NCI-H1694 (cell line): ENCODE measurements at places on chromosomes 12 and 14.

DNA sequence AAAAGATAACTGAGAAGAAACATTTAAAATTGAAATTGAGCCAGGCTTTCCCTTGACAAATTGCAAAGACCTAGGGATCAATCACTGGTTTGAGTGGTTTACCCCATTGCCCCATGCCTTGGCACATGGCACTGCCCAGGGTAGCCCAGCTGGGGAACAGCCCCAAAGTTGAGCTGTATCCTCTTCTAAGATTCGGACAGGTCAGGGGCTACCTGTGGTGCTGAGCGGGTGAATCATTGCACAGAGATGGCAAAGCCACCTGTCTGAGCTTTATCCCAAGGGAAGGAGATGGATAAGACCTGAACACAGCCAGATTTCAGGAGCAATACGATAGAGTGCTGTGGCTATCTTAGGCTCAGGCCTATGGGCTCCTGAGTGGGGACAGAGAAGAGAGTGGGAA is 7.0 kb downstream of the IFI27L2 start:
- no peak for DNase-seq

GRCh38 chr14:95255013-95255412 is 64.7 kb downstream of the CLMN start:
- no peak for DNase-seq

DNA sequence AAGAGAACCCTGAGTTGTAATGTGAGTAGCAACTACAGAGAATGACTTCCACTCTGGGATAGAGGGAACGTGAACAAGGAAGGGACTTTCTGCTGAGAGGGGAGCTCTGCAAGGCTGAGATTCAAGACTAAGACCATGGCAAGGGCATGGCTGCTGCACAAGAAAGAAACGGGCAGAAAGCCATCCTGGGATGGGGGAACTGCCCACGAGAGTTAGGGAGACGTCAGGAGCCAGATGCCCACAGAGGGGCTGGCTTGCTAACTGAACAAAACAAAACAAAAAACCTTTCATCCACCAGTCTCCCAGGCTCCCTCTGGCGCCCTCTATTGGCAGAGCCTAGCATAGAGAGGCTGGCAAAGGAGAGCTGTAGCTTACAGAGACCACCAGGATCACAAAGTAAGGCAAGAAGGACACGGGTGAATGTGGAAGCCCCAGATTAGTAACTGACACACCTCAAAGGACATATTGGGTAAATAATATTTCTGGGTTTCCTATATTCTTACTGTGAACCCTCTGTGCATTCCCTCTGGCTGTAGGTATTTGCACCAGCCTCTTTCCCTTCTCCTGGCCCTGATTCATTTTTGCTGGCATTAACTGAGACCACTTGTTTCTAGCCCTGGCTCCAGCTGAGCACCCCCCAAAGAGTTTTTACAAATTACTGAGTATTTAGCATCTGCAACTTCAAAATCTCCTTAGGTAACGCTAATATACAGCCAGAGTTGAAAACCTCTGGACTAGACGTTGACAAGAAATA is 338.3 kb downstream of the EMP1 start:
- peak; percentile 93 for DNase-seq

- no peak for DNase-seq
These were observed 128.3 kb downstream of the SAMD4A start for GRCh38 chr14:54695196-54695595.

DNA sequence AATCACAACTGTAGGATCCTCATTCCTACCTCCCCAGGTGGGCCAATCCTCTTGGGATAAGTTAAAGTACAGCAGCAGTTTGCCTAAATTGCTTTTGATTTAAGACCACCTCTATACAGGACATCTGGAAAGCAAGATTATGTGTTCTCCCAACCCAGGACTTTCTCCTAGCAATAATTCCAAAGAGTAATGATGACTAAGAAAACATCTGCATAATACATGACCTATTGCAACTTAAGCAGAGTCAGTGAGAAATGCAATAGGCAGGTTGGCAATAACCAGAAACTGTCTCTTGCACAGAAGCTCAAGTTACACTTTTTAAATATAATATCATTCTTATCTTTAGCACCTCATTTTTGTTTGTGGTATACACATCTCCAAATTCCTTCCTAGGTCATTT is 275.4 kb downstream of the TRHDE start:
- no peak for DNase-seq

DNA sequence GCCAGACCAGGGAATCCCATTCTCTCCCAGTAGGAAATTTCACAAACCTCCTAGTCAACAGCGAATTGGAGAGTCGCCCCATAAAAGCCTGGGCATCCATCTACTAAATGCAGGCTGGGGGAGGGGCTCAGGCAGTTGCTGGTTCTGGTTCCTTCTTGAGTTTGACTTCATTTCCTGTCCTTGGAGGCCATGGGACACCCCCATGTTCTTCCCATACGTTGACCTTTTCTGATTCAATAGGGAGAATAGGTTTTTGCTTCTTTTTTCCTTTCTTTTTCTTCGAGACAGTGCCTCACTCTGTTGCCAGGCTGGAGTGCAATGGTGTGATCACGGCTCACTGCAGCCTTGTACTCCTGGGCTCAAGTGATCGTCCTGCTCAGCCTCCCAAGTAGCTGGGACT is 44.1 kb upstream of the TMEM263 start:
- no peak for DNase-seq

DNA sequence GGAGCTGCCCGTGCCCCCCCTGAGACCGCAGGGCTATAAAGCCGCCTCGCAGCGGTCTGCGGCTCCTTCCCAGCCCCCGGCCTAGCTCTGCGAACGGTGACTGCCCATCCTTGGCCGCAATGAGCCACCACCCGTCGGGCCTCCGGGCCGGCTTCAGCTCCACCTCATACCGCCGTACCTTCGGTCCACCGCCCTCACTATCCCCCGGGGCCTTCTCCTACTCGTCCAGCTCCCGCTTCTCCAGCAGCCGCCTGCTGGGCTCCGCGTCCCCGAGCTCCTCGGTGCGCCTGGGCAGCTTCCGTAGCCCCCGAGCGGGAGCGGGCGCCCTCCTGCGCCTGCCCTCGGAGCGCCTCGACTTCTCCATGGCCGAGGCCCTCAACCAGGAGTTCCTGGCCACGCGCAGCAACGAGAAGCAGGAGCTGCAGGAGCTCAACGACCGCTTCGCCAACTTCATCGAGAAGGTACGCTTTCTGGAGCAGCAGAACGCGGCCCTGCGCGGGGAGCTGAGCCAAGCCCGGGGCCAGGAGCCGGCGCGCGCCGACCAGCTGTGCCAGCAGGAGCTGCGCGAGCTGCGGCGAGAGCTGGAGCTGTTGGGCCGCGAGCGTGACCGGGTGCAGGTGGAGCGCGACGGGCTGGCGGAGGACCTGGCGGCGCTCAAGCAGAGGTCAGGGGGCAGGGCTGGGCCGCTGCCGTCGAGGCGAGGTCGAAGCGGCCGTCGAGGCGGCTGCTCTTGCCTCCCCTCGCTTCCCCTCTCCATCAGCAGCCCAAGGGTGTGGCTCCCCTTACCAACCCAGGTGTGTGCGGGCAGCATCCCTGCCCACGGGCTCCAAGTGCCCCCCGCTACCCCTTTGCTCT is at the start of gene PRPH:
TSS of gene PRPH (plus strand) at position 66 of the 855 bp plus-strand sequence. CDS start at position 120, 54 bp downstream.
- DNase-seq, result no peak

DNA sequence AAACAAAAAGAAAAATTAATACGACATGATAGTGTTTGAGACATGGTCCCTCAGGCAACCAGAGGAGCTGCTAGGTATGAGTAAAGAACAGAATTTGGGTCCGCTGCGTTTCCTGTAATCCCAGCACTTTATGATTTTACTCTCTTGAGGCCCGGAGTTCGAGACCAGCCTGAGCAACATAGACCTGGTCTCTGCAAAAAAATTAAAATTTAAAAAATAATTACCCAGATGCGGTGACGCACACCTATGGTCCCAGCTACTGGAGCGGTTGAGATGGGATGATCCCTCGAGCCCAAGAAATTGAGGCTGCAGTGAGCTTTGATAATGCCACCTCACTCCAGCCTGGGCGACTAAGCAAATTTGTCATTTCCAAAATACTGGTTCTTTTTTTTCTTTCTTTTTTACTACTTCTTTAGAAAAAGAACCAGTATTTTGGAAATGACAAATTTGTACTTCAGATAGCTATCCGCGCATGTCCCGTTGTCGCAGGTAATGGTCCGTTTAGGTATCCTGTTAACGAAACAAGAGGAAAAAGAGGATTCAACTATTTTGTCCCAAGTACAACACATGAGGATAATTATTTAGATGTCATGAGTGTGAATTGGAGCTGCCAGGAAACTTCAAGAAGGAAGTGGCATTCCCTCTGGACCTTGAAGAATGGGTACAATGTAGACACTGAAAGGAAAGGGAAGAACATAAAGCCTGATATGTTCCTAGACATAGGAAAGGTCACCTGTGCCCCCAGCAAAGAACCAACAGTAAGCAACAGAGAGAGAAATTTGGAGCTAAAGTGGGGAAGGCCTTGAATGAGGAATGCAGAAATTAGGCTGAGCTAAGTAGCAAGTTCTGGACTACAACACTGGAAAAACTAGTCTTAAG is 1.2 kb upstream of the HECTD1 start:
- DNase-seq, result peak; percentile 60

GRCh38 chr12:46518169-46518568 is 145.6 kb upstream of the SLC38A2 start:
- DNase-seq, result no peak

DNA sequence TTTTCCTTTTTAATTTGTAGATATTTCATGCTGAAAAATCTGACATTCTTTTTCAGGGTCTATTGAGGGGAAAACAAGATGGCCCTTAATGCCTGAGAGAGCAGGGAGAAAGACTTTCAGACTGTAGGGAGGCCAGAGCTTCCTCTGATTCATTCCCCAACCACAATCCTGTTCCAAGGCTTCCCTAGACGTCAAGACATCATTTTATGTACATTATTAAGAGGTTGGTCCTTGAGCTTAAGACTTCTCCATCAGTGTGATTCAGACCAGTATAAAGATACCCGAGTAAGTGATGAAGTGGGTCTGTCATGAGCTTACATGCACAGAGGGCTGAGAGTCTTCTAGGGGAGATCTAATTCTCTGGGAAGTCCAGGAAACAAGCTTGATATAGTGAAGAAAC is 57.3 kb downstream of the AVPR1A start:
- no peak for DNase-seq

GRCh38 chr12:127398016-127398710 is 868.8 kb upstream of the TMEM132C start:
- no peak for DNase-seq

DNA sequence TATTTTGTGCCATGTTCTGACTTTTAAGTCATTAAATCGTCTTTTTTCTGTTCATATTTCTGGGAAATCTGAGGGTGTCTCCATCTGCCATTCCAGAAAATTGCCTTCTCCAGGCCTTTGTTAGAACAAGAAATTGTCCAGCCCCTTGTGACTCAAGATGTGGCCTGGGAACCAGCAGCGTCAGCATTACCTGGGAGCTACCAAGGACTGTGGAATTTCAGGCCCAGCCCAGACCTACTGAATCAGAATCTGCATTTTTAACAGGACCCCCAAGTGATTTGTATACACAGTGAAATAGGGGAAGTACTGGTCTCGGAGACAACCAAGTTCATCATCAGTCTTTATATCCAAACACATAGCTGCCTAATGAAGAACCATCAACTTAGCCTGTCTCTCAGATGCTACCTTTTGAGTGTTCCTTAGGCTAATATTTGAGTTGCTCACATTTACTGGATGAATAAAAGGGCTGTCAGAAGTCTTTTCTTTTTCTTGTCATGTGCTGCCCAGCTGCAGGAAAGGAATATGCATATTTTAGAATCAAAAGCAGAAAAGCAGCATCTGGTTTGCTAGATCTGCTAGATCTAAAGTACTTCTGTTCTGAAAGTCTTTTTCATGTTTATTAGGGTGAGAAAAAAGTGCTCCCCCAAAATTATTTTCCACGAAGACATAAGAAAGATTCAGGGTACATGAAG is 21.2 kb downstream of the GPHB5 start:
- DNase-seq, result no peak

- DNase-seq, result no peak
These were observed 171.0 kb downstream of the BTG1 start for GRCh38 chr12:91974541-91975085.

DNA sequence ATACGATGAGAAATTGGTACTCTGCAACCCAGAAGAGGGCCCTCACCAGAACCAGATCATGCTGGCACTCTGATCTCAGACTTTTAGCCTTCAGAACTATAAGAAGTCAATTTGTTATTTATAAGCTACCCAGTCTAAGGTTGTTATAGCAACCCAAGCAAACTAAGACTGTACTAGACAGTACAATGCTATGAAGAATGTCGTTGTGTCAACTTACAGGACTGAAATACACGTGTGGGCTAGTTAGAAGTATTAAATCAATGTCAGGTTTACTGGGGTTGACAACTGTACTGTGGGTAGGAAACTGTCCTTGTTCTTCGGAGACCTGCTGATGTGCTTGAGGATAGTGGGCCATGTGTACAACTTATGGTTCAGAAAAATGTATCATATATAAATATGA is 19.7 kb downstream of the DUSP16 start:
- no peak for DNase-seq

DNA sequence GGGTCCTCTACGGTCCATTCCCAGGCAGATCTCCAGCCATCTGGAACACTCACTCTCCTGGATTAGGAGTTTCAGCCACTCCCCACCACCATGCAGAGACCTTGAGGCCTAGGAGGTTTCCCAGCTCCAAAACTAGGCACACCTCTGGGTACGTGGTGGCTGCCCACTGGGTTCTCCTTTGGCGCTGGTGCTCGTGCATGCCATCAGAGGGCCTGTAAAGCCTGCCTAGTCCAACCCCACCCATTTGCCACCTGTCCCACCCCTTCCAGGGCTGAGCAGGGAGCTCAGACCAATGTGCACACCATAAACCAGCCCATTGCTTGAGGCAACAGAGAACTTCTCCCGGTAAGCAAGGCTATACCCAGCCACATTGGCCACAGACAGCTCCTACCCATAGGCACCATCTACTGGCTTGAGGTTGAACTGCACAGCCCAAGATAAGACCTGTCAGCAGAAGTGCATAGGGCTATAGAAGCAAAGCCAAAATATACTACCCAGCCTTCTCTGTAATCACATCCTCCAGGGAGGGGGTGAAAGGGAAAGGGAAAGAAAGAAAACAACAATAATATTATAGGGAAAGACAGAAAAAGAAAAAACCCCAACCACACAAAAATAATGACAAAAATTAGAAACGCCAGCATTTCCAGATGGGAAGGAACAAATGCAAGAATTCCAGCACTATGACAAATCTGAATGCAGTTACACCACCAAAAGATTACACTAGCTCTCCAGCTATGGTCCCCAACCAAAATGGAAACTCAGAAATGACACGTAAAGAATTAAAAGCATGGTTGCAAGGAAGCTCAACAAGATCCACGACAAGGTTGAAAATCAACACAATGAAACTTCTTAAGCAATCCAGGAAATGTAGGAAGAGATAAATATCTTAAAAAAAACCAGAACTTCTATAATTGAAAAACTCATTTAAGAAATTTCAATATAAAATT is 111.9 kb upstream of the CCDC175 start:
- peak; percentile 74 for DNase-seq

GRCh38 chr14:24958271-24958670 is 91.7 kb downstream of the STXBP6 start:
- no peak for DNase-seq

DNA sequence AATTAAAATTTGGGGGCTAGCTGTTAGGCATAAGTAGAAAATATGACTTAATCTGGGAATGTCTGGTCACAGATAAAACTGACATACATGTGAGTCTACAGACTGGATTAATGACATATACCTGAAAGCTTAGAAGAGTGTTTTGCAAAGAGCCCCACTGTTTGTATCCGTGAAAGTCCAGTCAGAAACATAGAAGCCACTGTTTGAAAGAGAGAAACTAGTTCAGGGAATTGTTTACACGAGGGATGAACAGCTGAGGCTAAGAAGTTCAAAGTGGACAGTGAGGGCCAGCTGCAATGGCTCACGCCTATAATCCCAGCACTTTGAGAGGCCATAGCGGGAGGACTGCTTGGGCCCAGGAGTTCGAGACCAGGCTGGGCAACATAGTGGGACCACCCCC is 36.2 kb upstream of the SGPP1 start:
- DNase-seq, result no peak
